ENCODE measurements at places on chromosomes 13 and 19.

DNA sequence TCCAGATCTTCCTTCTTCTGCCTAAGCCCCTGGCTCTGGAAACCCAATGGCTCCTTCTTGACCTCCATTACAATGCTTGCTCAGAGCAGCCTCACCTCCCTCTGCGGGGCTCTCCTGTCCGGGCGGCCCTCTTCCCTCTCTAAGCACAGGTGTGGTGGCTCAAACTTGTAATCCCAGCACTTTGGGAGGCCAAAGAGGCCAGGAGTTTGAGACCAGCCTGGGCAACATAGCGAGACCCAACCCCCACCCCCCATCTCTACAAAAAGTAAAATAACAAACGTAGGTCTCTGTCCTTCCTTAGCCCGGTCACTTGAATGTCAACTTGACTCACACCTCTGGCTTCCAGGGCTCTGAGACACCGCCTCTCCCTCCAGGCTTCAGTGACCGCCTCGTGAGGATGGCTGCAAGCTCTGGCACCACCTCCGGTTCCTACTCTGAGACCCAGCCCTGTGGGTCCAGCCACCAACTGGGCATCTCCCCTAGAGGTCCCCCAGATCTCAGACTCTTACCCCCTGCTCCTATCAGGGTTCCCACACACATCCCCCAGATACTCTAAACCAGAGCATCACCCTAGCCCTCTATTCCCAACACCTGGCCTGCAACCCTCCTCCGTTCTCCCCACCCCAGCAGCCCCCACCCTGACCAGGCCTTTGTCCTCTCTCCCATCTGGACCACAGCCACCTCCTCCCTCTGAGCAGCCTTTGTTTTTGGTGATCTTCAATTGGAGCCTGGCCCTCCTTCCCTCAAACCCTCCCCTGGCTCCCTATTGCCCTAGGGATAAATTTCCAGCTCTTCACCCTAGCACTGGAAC lies 4.7 kb upstream of the TLE2 start:
- DNase-seq: no peak

DNA sequence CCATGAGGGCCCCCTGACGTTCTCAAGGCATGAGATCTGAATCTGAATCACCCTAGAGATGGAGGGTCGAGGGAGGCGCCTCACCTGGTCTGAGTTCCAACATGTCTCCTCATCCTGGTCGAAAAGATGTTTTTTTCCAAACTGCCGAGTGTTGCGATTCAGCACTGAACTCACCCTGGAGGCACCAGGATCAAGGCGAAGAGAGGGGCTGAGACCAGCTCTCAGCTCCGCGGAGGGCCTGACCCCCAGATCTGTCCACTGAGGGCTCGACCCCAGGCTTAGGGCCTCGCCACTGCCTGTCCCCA lies 555 bp downstream of the NR2C2AP start:
- no peak for DNase-seq

DNA sequence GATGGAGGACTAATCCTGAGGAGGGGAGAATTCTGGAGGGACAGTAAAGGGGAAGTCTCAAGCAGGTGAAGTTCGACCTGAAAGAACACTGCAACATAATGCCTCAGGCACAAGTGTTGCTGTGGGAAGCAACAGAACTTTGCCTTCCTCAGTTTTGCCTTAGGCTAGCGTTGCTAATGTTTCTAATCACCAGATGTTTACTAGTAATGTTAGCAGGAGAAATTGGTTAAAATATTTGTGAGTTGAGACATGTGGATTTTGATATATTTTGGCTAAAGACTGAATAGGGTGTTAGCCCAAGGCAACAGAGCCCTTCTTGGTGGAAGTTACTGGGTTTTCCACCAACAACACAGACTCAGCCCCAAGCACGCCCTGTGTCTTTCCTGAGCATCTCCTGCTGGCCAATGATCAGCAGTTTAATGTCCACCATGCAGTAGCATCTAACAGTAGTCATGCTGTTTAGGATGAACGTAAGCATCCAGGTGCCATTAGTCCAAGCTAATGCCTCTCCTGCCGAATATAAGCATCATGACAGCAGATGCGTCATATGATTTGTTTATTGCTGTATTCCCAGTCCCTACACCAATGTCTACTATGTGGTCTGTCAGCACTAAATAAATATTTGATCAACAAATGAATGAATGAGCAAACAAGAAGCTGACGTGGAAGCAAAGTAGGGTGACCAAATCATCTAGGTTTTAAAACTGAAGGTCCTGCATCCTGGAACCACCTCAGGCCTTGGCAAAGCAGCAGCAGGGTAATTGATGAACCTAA lies 511.9 kb upstream of the HTR2A start:
- DNase-seq: no peak

GRCh38 chr13:72126424-72126823 lies 259.4 kb upstream of the DACH1 start:
- DNase-seq: no peak

- DNase-seq: peak; percentile 24
These were observed 874 bp downstream of the TRIM28 start for GRCh38 chr19:58544591-58545285.

GRCh38 chr19:15038294-15038693 lies 11.0 kb upstream of the CASP14 start:
- no peak for DNase-seq
